Regular cardiac myocyte (primary cell): ENCODE measurements at places on chromosomes 2 and 18. TPM values are rescaled to one million over a fixed set of nuclear protein-coding genes. Genes with fewer than 3 reads are reported as not detected.

ARHGEF4 gene
- total RNA-seq: 0.58 and 4.5 TPM in 2 replicates

DHRS9 gene
- under 0.01 and 0.19 TPM in 2 replicates for total RNA-seq

DSG1 gene
- not detected in 2 replicates for total RNA-seq

ALPP gene
- total RNA-seq: not detected in 2 replicates
